Right forelimb (tissue), 1 donor: ENCODE measurements at places on chromosomes 11 and 22.

DNA sequence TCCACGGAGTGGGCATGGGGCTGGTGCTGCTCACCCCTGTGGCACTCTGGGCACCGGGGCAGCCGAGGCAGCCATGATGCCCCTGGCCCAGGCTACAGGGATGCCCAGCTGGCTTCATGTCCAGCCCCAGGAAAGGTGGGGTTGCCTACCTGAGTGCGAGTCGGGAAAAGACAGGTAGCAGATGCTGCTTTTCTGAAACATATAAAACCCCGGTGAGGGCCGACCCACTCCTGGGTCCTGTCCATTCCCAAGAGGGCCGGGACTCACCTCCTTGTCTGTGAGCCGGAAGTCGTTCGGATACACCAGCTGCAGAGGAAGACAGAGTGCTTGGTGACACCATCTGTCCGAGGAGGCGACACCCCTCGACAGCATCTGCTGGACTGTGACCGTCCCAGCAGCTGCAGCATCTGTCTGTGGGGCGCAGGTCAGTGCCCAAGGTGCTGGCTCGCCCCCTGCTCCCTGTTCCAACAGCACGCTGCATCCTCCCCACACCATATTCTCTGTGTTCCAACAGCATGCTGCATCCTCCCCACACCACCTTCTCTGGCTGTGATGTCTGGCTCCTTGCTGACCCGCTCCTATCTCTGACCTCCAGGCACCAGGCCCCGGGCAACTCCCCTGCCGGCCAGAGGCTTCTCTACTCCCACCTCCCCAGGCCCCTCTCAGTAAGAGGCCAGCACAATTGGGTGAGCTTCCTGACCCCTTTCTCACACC, 8.0 kb downstream of the DENND6B start:
- DNase-seq = no peak

DNA sequence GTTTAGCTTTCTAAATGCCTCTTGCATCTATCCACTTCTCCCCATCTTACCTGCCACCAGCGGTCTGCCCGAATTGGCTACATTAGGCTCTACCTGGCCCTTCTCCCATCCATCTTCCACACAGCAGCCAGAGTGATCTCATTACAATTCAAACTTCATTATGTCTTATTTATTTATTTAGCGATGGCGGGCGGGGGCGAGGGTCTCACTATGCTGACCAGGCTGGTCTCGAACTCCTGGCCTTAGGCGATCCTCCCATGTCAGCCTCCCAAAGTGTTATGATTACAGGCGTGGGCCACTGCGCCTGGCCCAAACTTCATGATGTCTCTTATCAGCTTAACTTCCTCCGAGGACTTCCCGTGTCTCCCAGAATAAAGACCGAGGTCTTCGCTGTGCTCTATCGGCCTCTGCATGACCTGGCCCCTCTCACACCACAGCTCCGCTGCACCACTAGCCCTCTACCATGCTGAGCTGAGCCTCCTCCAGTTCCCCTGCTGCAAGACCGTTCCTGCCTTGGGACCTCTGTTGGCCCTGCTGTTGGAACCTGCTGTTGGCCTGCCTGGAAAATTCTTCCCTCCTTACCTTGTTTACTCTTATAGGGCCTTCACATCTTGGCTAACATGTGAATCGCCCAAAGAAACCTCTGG, 870 bp upstream of the CTTN start:
- DNase-seq = no peak

GRCh38 chr11:47915374-47915773, 65.0 kb upstream of the PTPRJ start:
- DNase-seq = no peak

DNA sequence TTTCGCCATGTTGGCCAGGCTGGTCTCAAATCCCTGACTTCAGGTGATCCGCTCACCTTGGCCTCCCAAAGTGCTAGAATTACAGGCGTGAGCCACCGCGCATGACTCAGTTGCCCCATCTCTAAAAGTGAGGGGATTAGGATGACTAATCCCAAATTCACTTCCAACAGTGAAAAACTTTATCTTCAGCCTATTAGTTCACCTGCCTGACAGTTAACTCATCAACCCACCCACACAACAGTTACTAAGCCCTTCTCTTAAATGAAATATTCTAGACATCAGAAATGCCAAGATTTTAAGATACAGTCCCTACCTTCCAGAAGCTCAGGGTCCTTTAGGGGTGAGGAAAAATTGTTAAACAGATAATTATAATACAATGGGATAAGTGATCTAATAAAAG, 2.0 kb upstream of the ANKRD42 start:
- DNase-seq = no peak

GRCh38 chr11:86069408-86070101, 671 bp upstream of the PICALM start:
- DNase-seq = no peak

DNA sequence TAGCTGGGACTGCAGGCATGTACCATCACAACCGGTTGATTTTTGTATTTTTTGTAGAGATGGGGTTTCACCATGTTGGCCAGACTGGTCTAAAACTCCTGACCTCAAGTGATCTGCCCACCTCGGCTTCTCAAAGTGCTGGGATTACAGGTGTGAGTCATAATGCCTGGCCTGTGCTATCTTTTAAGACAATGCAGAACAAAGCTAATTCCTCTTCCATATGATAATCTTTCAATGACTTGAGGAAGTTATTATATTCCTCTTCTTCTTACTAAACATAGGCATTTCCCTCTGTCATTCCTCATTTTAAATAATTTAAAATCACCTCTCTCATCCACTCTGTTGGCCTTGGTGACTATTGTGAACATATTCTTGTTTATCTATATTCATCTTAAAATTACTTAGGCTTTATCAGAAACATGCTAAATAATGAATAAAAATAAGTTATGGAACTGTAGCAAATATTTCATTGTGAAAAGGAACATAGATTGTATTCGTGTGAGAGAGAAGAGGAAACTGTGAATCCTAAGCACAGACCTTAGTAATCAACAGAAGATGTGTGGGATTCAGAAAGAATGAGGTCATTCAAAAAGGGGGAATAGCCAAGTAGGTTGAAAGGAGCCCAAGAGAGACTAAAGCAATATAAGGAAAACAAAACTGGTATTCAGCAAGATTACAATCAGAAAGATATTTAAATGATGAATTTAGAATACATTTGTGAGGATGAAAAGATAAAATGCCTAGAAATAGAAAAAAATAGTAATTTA, 269.4 kb downstream of the TTC28 start:
- no peak for DNase-seq

DNA sequence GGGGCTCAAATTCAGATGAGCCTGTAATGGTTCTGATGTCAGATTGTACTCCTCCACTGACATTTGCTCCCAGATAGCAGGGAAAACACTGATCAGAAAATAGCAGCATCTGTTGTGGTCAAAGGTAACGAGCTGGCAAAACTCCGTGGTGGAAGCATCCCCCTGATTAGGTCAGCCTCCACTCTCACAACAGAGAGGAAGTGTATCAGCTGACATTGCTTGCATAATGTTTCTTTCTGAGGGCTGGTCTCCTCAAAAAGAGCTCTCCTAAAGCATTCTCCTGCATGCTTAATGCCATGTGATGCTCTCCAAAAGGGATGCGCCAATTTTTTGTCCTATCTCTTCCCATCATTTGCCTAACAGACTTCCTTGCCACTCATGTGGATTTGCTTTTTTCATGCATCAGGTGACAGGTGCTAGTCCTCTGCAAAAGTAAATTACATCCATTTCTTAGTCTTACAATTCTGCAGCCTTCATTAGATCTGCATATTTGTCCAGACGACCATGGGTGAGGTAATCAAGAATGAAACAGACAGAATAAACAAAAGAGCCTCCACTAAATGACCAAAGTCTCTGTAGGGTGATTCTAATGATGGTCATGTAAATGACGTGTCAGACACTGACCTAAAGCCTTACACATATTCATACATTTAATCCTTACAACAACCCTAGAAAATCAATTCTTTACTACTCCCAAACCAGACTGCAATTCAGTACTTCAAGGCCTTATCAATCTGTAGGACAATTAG, 6.4 kb upstream of the TENM4 start:
- no peak for DNase-seq

- DNase-seq = no peak
Observed at GRCh38 chr11:122201106-122201505, 85.1 kb upstream of the BLID start.

- DNase-seq = no peak
Observed at GRCh38 chr11:76787271-76787670, 4.1 kb downstream of the TSKU start.

DNA sequence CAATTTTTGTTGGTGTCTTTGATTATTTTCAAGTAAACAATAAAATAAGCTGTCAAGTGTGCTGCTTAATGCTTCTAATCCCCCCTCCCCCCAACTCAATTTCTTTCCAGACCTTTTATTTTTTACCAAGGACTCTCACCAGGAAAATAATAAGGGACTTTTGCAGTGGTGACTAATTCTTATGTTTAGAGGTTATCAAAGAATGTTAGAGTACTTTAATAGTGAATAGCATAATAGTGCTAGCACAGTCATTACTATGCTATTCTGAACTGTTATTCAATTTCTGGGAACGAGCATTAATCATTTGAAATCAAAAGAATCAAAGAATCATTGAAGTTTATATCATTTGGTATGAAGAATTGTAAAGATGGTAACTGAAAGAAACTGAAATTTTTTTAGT, 251.4 kb downstream of the DDX10 start:
- DNase-seq = no peak

DNA sequence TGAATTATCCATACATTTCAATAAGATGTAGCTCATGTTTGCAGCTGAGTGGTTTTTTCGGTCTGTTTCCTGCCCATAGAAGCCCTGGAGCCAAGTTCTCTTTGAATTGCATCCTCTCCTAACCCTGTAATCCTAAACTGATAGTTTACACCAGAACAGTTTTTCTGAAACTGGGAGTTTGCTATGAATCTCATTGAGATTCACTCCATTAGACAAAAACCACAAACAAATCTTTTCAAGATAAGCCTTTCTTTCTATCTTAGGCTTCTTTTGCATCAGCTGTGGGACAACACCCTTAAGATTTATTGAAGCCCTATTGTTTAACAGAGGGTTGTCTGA, 324.8 kb downstream of the DYNC2H1 start:
- no peak for DNase-seq

- DNase-seq = no peak
Observed at GRCh38 chr11:13679768-13680167, 11.3 kb downstream of the FAR1 start.

GRCh38 chr11:76856106-76856505, 4.6 kb upstream of the ACER3 start:
- no peak for DNase-seq

DNA sequence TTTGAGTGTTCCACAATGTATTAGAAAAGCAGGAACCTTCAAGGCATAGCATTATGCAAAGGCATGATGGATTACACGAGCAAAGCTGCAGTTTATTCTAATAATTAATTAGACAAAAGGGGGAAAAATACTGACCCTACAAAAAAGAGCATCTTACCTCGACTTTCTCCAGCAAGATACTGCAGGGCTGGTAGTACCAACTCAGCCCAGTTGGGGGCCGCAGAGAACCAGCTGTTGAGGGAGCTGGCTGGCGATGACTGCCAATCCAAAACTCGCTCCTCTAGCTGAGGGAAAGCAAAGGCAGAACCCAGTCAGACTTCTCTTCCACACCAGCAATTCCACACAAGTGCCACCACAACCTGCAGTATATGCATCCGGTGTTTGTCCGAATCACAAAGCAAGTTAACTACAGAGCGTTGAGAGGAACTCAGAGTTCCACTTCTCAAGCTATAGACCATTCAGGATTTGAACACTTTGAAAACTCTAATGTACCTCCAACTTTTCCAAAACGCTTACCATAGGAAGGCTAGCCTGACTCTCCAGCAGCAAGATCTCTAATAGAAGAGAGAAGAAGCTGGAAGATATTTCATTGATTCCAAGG, 13.7 kb downstream of the NFRKB start:
- DNase-seq = no peak

DNA sequence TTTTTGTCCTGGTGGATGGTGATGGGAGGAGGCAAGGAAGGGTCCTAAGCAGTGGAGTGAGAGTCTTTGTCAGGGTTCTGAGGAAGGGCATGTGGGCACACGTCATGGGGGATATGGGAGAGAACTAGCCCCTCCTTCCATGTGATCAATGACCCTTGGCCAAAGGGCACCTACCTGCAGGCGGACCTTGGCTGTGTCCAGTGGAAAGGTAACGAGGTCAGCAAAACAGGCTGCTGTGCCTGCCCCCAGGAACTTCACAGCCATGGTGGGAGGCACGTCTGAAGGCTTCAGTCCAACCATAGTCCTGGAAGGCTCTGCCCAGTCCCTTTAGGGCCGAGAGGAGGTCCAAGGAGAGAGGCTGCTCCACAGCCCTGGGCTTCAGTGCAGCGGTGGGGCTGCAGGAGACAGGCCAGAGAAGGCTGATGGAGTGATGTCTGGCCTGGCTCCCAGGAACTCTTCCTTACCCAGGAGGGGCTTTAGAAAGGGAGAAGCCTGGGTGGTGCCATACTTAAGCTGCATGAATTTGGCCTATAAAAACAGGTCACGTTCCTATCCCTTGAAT, 2.1 kb downstream of the UCP3 start:
- no peak for DNase-seq

GRCh38 chr11:1560649-1561251, 11.3 kb downstream of the DUSP8 start:
- DNase-seq = no peak

DNA sequence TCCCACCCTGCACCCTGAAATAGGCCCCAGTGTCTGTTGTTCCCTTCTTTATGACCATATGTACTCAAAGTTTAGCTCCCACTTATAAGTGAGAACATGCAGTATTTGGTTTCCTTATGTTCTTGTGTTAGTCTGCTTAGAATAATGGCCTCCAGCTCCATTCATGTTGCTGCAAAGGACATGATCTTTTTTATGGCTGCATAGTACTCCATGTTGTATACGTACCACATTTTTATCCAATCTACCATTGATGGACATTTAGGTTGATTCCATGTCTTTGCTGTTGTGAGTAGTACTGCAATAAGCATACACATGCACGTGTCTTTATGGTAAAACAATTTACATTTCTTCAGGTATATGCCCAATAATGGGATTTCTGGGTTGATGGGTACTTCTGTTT, 59.4 kb upstream of the ANGPTL5 start:
- DNase-seq = no peak

- DNase-seq = no peak
Observed at GRCh38 chr22:38901111-38901641, 29.2 kb upstream of the CBX6 start.

DNA sequence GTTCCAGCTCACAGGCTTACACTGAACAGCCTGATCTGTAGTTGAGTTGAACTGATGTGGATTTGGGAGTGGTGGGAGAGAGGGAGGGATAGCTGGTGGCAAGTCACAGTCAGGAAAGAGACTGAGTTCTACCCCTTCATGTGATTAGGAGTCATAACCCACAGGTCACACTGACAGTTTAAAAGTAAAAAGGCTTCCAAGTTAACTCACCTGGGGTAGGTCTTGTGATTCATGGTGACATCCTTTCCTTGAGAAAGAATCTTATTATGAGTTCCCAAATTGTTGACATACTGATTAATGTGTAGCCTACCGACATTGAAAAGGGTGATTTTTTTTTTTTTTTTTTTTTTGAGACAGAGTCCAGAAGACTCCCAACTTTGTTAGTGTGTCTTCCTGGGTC, 5.4 kb downstream of the IZUMO1R start:
- no peak for DNase-seq

DNA sequence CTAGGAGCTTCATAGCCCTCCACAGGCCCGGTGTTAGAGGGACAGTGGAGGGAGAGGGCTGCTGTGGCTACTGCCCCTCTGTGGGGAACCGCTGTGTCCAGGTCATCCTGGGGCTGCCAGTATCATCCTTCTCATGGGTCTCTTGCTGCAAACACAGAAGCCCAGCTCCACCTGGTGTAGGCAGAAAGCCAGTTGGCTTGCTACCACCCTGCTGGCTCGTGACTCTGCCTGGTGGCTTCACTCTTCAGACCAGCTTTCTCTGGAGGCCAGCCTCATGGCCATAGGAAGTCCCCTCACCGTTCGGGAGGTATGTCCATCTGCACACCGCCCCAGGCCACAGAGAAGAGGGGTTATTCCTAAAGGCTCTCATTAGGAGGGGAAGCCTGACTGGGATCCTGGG, 19.4 kb upstream of the SUSD2 start:
- DNase-seq = no peak
